Activated B cell treated with CpG ODN at 0.5 μM for 24 hours (primary cell): ENCODE measurements at places on chromosomes 16 and 17. TPM values are rescaled to one million over a fixed set of nuclear protein-coding genes. Genes with fewer than 3 reads are reported as not detected.

The SLFN14 gene
- not detected in 2 replicates for total RNA-seq

The AANAT gene
- 0.55 TPM in 1 of 2 replicates, not detected in the other for total RNA-seq

DNA sequence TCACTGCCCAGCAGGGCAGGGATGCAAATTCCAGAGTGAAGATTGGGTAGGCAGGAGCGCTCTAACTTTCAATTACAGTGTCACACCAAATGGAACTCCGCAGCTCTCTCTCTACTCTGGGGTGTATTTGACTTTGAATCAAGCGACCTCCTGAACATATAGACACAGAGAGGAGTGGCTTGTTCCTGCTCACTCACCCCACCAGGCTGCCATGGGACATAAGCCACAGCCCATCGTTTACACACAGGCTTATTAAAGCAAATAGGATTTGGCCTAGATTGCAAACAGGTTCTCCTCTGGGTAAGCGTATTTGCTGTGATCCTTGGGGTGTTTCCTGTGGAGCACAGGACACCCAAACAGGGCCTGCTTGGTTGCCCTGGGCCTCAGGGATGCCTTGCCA, 281.6 kb upstream of the CCL2 start:
- DNase-seq: no peak

DNA sequence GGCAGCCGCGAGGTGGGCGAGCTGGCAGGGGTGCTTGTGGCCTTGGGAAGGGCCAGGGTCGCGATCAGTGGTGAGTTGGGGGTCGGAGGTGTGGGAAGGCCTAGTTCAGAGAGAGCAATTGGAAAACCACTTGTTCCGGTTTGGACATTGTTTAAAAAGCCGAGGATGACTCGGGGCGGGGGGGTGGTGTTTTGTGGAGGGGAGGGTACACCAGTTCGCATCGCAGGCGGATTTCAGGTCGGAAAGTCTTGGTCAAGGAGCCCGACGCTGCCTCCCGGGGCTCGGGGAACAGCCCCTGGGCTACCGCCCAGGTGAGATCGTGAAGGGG, 66.4 kb downstream of the KPNA2 start:
- DNase-seq: no peak

GRCh38 chr17:530851-531250, 178.2 kb upstream of the RPH3AL start:
- no peak for DNase-seq

GRCh38 chr17:32211671-32212070, 54.0 kb upstream of the RHBDL3 start:
- no peak for DNase-seq

The CHTF8 gene
- total RNA-seq: 134 and 143 TPM in 2 replicates

- no peak for DNase-seq
These were observed 211.8 kb downstream of the SNX29 start for GRCh38 chr16:12188061-12188934.

The CD300C gene
- total RNA-seq: 0.16 and 0.17 TPM in 2 replicates

- no peak for DNase-seq
These were observed 1.9 kb downstream of the DCAF7 start for GRCh38 chr17:63552211-63552610.

- no peak for DNase-seq
These were observed 546 bp upstream of the PSMD7 start for GRCh38 chr16:74296104-74296431.

DNA sequence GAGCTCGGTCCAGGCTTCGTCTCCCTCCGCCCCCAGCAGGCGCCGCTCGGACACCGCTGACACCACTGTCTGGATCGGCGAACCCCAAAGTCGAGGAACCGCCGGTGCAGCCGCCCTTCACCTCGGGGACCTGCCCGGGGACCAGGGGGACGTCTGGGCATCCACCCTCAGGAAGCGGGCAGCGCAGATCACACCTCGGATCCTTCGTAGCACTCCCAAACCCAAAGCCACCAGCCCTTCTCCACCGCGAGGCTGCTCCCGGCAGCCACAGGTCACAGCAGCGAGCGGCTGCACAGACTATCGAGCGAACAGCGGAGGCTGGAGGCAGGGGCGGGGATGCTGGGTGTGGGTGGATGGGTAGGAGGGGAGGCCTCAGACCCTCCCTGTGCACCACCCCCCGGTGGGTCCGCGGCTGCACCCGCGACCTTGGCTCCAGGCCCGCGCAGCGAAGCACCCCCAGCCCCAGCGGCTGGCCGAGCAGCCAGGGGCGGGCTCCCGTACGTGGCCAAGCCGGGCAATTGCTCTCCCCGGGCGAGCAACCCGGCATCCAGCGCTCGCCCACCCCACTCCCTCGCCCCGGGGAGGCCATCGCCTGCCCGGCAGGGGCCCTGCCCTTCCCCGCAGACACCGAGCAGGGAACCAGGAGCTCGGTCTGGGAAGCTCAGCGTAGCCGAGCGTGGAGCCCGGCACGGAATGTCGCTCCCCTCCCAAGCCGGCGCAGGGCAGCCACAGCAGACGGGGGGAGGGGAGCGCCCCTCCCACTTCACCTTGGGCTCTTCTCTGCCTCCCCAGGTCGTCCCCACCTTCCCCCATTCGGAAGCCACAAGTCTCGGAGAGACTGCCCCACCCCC, 1.0 kb downstream of the SDK2 start:
- peak; percentile 46 for DNase-seq

GRCh38 chr17:32774695-32775084, 102.2 kb downstream of the MYO1D start:
- DNase-seq: no peak

GRCh38 chr17:74499992-74500391, 31.3 kb downstream of the CD300LB start:
- DNase-seq: no peak

- DNase-seq: no peak
These were observed 13.2 kb downstream of the STARD3 start for GRCh38 chr17:39650121-39650579.

The SLFN12L gene
- total RNA-seq: 2.0 and 2.4 TPM in 2 replicates

The RHBDL1 gene
- total RNA-seq: 0.24 TPM in 1 of 2 replicates, not detected in the other

The KCNJ18 gene
- not detected in 2 replicates for total RNA-seq

The PPP1R1B gene
- not detected in 2 replicates for total RNA-seq

GRCh38 chr16:67104061-67104460, 5.7 kb upstream of the PHAF1 start:
- DNase-seq: no peak

DNA sequence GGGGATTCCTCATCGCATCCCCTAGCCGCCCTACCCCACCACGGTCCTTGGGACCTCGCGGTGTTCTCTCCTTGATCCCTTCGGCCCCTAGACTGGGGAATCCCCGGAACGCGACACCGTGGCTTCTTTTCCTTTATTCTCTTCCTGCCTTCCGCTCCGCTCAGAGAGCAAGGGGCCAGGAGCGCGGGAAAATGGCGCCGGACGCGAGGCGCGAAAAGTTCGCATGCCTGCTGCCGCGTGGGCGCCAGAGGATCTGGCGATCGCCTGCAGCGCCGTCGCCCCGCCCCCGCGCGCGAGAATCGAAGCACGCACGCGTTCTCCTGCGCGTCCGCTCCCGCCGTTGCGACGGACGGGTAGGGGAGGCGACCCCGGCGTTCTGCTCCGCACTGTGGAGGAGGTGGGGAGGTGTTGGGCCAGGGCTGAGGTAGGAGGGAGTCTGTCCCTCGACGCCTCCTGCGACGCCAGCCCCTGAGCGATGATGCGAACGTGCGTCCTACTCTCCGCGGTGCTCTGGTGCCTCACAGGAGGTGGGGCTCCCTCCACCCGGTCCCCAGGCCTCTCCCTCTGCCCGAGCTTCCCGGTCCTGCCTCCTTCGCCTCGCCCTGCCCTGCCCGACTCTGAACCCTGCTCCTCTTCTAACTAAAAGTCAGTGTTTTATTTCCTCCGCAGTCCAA, at the start of gene ZPBP2:
Gene ZPBP2 (plus strand): TSS at position 323 of the 674 bp plus-strand sequence. CDS start 153 bp downstream, at position 476.
- DNase-seq: peak; percentile 58

DNA sequence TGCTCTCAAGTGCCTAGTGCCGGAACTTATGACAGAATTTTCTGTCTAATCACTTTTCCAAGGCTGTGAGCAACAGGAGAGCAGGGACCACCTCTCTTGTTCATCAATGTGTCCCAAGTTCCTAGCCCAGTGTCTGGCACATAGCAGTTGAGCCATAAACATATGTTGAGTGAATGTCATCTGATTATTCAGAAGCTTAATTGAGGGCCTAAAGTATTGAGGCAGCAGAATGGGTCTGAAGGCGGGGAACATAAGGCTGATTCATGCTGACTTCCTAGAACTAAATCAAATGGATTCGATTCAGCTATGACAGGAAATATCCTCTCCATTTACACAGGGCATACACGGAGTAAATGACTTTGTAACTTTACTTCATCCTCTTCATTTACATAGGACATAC, 438.0 kb upstream of the ZFHX3 start:
- DNase-seq: no peak

DNA sequence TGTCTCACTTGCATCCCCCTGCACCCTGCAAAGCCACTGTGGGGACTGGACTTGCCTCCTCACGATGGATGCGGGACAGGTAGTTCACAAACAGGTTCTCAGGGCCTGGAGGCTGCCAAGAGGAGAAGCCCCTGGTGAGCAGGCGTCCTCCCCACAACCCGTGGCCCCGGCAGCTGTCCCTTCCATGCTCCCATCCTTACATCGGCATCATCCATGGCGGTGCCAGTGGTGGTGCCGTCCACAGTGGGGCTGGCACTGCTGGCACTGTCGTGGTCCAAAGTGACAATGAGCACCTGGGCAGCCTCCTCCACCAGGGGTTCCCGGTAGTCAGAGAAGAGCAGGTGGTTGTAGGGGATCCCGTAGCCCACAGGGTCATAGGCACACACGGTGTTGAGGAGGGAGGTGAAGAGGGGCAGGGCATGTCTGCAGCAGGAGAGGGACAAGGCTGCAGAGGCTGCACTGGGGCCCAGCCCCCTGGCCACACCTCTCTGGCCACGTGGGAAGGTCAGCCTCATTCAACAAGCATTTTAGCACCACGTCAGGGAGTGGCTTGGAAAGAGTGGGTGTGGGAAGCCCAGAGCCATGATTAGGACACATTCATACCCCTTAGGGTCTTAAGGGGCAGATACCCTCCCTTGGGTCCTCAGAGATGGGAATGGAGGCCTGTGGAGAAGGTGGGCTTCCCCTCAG, 12.6 kb downstream of the HID1 start:
- no peak for DNase-seq

GRCh38 chr16:7713244-7713643, 380.6 kb downstream of the RBFOX1 start:
- no peak for DNase-seq

The TERB1 gene
- total RNA-seq: 0.27 TPM in 1 of 2 replicates, not detected in the other

- no peak for DNase-seq
These were observed 25.7 kb downstream of the ZSWIM7 start for GRCh38 chr17:15973834-15974233.

The C17orf100 gene
- total RNA-seq: 2.9 and 3.5 TPM in 2 replicates

GRCh38 chr16:12205378-12206097, 229.0 kb downstream of the SNX29 start:
- no peak for DNase-seq

The MYCBPAP gene
- 2.1 and 2.3 TPM in 2 replicates for total RNA-seq

DNA sequence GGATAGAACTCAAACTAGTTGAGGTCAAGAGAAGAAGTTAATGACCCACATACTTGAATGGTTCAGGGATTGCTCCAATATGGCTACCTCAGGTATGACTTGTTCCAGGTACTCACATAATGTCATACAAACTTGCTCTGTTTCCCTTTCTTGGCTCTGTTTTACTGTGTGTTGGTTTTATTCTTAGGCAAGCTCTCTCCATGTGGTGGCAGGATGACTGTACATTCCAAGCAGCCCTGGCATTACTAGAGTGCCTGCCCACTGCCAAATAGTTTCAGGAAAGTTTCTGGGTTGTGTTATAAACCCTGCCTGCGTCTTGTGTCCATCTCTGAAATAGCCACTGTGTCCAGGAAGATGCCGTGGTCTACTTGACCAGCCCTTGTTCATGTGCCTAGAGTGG, 476.8 kb downstream of the SHISA9 start:
- DNase-seq: no peak

The CEP295NL gene
- 0.46 and 0.55 TPM in 2 replicates for total RNA-seq

DNA sequence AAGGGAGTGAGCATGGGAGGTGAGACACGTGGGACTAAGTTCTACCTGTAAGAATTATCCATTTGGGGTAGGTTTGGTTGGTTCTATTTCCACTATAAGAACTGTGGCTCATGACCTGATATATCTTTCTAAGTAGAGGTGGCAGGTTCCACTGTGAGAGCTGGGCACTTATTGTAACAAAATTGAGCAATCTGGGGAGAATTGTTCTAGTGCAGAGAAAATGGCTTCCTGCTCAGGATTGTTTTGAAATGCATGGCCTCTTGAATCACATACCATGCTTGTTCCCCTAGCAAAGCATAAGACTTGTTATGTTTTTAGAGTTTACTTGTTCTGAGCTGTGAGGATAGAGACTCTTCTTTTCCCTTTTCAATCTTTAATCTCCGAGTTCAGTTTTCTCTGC, 125.9 kb downstream of the MAP2K6 start:
- no peak for DNase-seq

GRCh38 chr17:64002658-64003525, 4.7 kb downstream of the PRR29 start:
- peak; percentile 9 for DNase-seq

GRCh38 chr16:75053791-75054555, 55.1 kb downstream of the ZNRF1 start:
- no peak for DNase-seq

DNA sequence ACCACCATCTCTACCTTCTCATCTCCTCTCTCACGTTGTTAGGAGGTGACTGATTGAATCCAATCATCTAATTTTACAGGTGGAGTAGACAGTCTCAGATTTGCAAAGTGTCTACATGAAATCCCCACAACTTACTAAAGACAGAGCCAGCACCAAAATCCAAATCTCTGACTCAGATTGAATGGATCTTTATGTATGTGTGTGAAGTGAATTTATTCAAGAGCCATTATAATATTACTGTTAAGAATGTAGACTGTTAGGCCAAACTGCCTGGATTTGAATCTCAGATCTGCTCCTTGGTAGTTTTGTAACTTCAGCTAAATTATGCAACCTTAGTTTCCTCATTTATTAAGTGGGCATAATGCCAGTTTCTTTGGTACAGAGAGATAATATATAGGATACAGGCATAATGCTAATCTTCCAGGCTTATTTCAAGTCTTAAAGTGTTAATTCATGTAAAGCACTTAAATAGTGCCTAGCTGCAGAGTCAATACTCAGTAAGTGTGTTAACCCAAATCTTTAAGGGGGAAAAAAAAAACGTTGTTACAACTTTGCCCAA, 12.7 kb downstream of the CNEP1R1 start:
- DNase-seq: no peak

DNA sequence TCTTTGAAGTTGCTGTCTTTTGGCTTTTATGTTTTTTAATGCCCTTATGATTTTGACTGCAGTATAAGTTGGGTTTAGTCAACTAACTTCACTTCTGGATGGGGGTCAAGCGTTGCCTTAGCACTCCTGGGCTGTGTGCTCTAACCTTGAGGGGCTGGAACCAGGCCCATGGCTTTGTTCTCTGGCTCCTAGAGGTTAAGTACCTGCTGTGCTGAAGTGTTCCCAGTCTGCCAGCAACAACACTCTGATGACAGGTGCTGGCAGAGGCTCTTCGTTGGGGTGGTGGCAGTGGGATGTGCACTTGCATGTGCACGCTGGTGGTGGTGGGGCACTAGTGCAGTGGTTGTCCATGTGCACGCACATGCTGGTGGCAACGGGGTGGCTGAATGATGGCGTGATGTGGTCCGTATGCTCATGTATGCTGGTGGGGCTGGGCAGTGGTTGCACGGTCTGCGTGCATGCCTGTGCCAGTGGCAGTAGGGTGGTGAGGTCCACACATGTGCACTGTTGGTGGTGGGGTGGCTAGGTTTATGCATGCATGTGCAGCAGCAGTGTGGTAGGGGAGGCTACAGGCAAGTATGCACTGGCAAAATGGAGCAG, 447.8 kb upstream of the GOT2 start:
- no peak for DNase-seq
